ENCODE measurements at places on chromosomes 6 and 20. TPM values are rescaled to one million over a fixed set of nuclear protein-coding genes. Genes with fewer than 3 reads are reported as not detected.
A peak's percentile ranks its signal among the peaks of the same experiment; 100 is the strongest.

- DNase-seq, result peak; percentile 72
Measured at GRCh38 chr6:26103141-26103769, 16.0 kb downstream of the HFE start.

DNA sequence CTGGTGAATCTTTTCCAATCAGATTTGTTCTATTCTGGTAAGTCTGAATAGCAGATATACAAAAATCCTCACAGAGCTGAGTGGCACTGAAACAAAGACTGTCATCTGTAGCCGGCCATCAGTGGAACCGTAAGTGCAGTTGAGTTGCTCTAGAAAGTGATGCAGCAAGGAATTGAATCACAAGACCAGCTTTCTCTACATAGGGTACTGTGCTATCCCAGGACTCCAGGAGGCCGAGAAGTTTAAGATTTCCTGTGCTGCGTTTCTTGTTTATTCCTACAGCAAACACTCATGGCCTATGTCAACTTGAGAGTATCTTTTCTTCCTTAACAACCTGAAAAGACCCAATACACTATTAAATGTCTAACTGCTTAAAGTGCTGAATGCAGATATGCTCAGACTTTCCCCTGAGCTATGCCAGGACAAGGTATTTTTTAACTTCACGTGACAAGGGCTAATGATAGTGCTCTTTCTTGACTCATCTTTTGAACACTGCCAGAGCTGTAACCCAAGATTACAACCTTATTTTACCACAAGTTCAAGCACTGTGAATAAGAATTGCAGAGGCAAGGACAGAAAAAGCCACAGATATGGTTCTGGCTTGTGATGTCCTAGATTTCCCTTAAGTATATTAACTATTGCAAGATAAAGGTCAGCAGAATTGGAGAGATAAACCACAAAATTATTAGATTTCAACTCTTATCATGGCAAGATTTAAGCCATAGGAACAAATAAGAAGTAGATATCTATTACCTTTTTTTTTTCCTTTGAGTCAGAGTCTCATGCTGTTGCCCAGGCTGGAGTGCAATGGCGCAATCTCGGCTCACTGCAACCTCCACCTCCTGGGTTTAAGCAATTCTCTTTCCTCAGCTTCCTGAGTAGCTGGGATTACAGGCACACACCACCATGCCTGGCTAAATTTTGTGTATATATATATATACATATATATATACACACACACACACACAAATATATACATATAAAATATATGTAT lies 71.6 kb downstream of the GJA1 start:
- DNase-seq, result peak; percentile 72

DNA sequence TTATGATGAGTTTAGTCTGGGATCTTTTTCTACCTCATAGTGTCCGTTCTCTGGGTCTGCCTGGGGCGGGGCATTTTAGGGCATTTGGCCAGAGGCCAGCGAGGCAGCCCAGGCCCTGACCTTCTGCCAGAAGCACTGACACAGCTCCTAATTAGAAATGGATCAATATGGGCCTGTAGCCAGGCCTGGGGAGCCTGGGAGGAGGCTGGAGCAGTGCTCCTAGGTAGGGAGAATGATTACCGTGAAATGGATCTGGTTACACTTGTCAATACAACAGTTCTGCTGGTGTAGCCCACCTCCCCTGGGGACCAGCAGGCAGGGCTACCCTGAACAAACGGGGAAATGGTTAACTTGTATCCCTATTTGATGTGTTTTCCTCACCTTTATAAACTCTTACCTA lies 23.0 kb downstream of the RALY start:
- no peak for DNase-seq

DNA sequence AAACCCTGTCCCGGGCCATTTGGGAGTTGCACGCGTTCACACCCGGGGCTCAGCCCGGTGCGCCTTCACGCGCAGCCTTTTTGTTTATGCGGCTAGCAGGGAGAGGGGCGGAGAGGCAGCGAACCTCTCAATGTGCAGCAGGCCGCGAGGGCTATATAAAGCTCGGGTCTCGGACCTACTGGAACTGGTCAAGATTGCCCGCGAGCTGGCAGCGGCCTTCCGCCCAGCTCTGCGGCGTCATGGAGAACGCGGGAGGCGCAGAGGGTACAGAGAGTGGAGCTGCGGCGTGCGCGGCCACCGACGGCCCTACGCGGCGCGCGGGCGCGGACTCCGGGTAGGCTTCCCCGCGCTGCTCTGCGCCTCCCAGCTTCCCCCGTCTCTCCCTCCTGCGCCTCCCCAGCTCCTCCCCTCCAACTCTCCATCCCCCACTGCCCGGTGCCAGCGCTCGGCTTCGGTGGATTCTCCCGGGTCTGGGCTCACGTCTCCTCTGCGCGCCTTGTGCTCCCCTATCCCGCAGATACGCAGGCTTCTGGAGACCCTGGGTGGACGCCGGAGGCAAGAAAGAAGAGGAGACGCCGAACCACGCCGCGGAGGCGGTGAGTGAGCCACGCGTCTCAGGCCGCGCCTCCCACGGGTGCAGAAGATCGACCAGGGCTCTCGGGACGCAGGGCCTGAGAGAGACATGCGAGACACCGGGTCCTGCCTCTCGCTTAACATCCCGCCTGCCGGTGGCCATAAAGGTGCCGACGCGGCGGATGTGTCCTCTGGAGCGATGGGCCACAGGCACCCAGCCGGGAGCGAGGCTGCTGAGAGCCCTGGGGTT lies at the start of gene RIPPLY2:
RIPPLY2 (plus strand) TSS at position 183 of the 823 bp plus-strand sequence; CDS start at position 240, 57 bp downstream.
- DNase-seq, result peak; percentile 64

GRCh38 chr20:22629447-22629846 lies 45.1 kb upstream of the FOXA2 start:
- DNase-seq, result no peak

Gene ID1
- total RNA-seq, result 596 TPM

GRCh38 chr20:63318391-63319163 lies 25.6 kb downstream of the COL20A1 start:
- no peak for DNase-seq

DNA sequence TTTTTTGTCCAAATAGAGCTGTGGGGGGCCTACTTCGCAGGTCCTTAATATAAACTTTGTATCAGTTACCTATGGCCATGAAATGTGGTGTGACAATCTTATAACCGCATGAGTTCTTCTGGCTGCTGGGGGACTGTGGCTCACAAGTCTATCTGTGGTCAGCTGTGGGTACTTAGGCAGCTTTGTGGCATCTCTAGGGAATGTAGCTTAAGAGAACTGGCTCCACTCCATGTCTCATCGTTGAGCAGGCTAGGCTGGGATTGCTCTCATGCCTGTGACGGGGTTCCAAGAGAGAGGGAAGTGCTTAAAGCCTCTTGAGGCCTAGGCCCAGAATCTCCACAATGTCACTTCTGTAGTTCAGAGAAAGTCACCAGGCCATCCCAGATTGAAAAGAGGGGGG lies 140.5 kb downstream of the BTBD3 start:
- DNase-seq, result no peak

DNA sequence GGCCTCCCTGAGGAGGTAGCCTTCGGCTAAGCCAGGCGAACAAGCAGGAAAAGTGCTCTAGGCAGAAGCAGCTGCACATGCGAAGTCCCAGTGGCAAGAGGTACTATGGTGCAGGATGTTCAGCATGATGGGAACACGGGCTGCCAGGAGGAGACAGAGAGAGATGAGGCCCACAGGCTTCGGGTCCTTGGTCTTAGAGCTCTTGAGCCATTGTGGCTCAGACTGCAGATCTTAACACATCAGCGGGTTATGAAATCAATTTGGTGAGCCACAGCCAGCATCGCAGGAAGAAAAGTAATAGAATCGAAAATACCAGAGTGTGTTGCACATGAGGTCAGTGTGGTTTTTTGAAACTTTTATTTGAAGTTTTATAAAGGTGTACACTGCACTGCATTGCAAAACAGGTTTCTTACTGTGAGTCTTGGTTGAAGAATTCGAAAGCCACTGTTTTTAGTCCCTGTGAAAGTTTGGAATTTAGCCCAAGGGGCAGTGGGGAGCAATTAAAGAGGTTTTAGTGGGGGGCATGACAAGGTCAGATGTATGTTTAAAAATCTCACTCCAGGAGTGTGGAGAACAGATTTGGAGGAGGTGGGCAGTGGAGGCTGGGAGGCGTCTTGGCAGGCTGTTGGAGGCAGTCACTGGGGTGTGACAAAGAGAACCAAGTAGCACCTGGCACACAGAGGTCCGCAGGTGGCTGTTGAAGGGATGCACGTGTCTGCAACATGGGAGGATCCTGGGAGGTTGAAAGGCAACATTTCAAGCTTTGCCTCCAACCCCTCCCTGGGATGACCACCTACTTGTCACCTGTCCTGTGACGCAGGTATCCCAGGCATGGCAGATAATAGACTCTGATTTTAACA lies 69.3 kb downstream of the EYA2 start:
- DNase-seq, result no peak

GRCh38 chr6:119348096-119348747 lies 1.3 kb downstream of the MAN1A1 start:
- no peak for DNase-seq

- no peak for DNase-seq
Measured at GRCh38 chr6:169671563-169671962, 30.3 kb downstream of the WDR27 start.

- DNase-seq, result no peak
Measured at GRCh38 chr20:47781632-47782031, 3.6 kb downstream of the SULF2 start.

DNA sequence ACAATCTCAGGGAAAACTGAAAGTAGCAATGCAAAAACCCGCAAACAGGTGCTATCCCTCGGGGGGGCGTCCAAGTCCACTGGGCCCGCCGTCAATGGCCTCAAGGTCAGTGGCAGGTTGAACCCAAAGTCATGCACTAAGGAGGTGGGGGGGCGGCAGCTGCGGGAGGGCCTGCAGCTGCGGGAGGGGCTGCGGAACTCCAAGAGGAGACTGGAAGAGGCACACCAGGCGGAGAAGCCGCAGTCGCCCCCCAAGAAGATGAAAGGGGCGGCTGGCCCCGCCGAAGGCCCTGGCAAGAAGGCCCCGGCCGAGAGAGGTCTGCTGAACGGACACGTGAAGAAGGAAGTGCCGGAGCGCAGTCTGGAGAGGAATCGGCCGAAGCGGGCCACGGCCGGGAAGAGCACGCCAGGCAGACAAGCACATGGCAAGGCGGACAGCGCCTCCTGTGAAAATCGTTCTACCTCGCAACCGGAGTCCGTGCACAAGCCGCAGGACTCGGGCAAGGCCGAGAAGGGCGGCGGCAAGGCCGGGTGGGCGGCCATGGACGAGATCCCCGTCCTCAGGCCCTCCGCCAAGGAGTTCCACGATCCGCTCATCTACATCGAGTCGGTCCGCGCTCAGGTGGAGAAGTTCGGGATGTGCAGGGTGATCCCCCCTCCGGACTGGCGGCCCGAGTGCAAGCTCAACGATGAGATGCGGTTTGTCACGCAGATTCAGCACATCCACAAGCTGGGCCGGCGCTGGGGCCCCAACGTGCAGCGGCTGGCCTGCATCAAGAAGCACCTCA lies 166.3 kb downstream of the DTNBP1 start:
- no peak for DNase-seq

GRCh38 chr6:10838794-10839333 lies 525 bp upstream of the MAK start:
- no peak for DNase-seq

DNA sequence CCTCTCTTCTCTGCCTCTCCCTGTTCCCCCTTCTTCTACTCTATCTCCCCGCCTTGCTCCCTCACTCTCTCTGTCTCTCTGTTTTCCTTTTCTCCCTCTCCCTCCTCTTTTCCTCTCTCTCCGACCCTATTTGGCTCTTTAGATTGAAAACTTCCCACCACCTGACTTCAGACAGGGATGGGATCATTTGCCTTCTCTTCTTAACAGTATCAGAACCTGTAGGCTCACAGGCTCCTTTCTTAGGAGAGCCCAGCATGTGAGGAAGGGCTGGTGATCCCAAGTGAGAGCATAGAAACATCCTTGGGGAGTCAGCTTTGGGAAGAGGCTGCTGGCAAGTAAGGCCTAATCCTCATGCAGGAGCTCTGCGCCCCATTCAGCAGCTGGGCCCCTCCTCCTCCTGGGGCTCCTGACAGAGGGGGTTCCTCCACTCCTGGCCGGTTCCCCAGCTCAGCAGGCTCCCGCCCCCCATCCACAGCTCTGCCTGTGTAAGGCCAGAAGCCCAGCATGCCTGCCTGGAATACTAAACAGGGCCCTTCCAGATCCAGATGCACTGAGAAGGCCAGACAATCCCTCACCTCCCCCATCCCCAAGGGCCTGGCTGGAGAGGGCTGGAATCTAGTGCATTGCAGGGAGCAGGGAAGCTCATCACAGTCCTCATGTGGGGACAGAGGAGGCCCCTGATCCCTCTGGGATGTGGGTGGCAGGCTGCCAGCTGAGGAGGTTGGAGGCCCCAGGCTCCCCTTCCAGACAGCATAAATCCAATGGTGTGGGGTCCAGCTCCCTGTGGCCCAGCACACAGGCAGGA lies 93.4 kb downstream of the PTPRT start:
- no peak for DNase-seq

GRCh38 chr20:58058421-58059259 lies 169.8 kb downstream of the ANKRD60 start:
- DNase-seq, result no peak

DNA sequence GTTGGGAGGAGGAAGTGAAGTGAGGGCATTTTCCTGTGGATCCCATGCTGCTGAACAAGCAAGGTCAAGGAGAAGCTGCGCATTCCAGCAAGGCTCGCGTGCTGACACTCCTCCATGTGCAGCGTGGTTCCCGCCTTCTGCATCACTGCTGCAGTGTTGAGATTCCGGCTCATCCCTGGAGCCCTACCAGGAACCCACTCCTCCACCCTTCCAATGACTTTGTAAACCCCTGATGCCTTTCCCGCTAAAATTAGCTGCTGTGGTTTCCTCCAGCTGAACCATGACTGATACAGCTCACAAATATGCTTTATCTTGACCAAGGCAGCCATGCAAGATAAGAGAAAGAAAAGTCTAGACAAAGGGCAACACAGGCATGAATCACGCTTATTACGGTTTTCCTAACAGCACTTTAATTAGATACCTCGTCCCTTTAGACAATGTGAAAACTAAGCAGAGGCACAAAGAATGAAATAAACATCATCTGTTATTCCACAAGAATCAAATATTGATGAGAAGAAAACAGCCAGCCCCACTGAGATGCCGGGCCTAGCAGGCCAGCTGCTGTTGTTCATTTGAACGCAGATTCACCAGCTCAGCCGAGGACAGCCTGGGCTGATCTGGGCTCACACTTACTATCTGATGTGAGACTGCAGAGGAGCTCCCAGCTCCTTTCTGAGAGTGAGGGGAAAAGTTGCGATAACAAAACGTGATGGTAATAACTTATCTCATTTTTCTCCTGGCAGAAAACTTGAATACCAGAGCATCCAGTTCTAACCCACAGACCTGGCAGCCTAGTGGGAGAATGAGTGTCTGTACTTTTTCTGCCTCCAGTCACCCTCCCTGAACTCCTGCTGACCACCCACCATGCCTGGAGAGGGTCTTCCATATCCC lies 14.2 kb upstream of the BNIP5 start:
- no peak for DNase-seq

- no peak for DNase-seq
Measured at GRCh38 chr6:6707143-6707542, 118.6 kb downstream of the LY86 start.

Gene KCNK5
- total RNA-seq, result 0.28 TPM

GRCh38 chr6:129845696-129846095 lies 15.4 kb downstream of the TMEM244 start:
- no peak for DNase-seq

Gene BMP7
- total RNA-seq, result 276 TPM

Gene CRISP3
- total RNA-seq, result not detected

Gene MPIG6B
- total RNA-seq, result not detected

Gene HMGCLL1
- total RNA-seq, result 16.2 TPM

GRCh38 chr6:93088621-93089501 lies 330.5 kb downstream of the EPHA7 start:
- DNase-seq, result peak; percentile 28

Gene PRL
- not detected for total RNA-seq

- DNase-seq, result no peak
Measured at GRCh38 chr6:52176550-52176949, 9.6 kb upstream of the IL17A start.

- no peak for DNase-seq
Measured at GRCh38 chr20:11689262-11689661, 228.4 kb upstream of the BTBD3 start.

Gene OR11A1
- total RNA-seq, result not detected
